PC-3 (cell line): ENCODE measurements at places on chromosomes 13 and 19. TPM values are rescaled to one million over a fixed set of nuclear protein-coding genes. Genes with fewer than 3 reads are reported as not detected.

The ANGPTL8 gene
- not detected in 2 replicates for total RNA-seq

The TPTE2 gene
- total RNA-seq, result not detected in 2 replicates

The TYROBP gene
- total RNA-seq, result not detected in 2 replicates

The OR7D2 gene
- 0.07 TPM in 1 of 2 replicates, not detected in the other for total RNA-seq

The ZNF69 gene
- 2.7 and 4.3 TPM in 2 replicates for total RNA-seq

DNA sequence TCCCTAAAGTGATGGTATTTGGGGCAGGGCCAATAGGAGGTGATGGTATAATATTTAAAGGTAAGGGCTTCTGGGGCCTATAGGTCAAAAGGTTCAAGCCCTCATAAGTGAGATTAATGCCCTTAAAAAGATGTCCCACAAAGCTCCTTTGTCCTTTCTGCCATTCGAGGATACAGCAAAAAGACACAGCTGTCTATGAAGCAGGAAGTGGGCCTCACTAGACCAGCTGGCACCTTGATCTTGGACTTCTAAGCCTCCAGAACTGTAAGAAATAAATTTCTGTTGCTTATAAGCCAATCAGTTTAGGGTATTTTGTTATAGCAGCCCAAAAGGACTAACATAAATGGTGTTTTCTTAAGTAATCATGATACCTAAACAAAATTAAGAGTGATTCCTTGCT is 27.2 kb upstream of the POU4F1 start:
- DNase-seq, result no peak

- DNase-seq, result peak; percentile 21
These were observed 16.9 kb downstream of the IZUMO4 start for GRCh38 chr19:2113439-2114211.

- peak; percentile 82 for DNase-seq
These were observed 530.6 kb upstream of the SPRY2 start for GRCh38 chr13:80871481-80871880.

- DNase-seq, result no peak
These were observed at the start of gene EBI3 for GRCh38 chr19:4229179-4229931. TSS of gene EBI3 (plus strand) at chr19:4229523. CDS start at chr19:4229551, 28 bp downstream.

DNA sequence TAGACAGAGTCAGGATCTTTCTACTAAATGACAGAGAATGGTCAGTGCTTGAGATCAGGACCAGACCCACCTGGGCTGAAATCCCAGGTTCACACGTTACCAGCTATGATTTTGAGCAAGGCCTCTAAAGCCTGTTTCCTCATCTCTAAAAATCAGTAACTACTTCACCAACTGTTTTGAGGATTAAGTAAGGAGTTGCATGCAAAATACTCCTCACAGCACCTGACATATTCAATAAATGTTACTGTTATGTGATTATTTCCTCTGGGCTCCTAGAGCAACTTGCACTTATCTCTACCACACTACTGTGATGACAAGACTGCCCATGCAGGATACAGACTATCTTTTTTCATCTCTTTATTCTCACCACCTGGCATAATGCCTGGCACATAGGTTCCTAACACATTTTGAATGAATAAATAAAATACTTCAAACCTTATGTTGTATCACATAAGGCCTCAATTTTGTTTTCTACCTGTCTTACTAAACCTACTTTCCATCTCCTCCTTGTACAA is 1.8 kb downstream of the KATNAL1 start:
- DNase-seq, result no peak

GRCh38 chr19:57314146-57314545 is 6.1 kb upstream of the ZNF543 start:
- no peak for DNase-seq

DNA sequence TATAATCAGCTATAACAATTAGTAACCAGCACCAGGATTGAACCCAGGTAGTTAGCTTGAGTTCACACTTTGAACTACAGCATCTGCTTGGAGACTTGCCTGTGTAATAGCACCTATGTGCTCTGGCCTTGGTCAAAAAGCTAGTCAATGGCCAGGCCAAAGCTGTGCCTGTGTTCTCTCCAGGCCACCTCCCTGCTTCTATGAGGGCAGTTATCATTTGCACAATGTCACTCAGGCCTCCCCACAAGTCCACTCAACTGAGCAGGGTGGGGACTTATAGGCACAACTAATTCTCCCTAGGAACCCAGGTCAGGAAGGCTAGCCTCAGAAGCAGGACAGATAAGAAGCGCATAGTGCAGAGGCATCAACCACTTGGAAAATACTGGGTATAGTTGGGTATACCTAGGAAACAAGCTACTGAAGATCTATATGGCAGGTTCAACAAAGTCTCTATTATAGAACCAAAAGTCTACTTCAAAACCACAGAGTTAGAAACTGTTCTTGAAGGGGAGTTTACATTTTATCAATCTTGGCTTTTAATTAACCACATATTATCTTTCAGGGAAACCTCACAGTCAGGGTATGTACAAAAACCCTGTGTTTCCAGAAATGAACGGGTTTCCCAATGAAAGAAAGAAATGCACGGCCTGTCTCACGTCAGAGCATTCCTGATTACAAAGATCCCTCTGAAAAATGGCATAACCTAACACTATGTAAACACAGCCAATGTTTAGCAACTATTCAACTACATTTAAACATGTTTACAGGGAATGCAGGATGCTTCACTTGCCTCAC is 140.9 kb downstream of the ABCC4 start:
- peak; percentile 39 for DNase-seq

- no peak for DNase-seq
These were observed 9.5 kb upstream of the MLNR start for GRCh38 chr13:49210669-49211068.

DNA sequence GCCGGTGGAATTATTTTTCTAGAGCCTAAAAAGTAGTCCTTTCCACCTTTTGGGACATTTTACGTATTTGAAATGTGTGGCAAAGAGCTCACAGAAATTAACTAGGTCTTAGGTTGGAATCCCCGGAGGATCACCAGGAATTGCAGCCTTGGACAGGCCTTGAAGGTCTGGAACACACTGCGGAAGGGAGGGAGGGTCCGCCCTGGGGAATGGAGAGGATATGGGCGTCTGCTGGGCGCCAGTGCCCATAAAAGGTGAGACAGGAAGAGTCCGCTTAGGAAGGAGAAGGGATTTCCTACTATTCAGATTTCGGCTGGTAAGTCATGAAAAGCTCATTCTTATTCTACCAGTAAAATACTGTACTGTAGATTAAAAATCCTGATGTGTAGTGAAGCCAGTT is 111.9 kb downstream of the COL4A2 start:
- no peak for DNase-seq

- DNase-seq, result peak; percentile 73
These were observed 121.6 kb upstream of the SPATA13 start for GRCh38 chr13:24038841-24039330.

GRCh38 chr13:40640202-40640601 is 26.2 kb downstream of the FOXO1 start:
- DNase-seq, result no peak

DNA sequence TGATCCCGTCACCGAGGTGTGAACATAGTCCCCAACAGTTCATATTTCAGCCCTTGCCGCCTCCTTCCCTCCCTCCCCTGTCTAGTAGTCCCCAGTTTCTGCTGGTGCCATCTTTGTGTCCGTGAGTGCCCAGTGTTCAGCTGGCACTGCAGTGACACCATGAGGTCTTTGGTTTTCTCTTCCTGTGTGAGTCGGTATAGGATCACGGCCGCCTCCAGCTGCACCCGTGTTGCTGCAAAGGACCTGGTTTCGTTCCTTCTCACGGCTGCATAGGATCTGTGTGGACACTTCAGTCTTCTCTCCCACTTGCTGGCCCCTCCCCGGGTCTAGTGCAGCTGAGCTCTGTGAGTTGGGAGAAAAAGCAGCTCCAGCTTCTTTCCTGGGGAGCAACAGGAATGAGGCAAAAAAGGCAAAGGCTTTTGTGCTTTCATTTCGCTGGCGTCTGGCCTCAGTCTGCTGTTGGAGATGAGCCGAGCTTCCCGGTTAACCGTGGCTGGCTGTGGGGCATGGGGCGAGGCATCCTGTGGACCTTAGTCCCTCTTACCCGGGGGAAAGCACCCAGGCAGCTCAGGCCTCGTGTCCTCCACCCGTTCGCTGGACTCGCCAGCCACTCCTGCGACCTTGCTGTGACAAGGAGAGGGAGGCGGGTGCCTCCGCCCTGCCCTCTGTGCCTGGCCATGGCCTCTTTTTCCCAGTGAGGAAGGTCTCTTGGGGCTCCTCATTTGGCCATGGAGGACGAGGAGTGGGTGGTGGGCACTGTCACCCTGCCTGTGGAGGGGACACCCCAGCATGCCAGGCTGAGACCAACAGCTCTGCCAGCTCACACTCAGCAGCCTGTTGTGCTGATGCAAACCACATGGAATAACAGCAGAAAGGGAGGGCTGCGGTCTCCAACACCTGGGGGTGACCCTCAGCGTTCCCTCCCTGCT is 196.5 kb downstream of the TEX29 start:
- no peak for DNase-seq

- DNase-seq, result no peak
These were observed 38.0 kb upstream of the TPM4 start for GRCh38 chr19:16038196-16038695.
